ENCODE measurements at places on chromosomes 5 and 9.

GRCh38 chr5:149796030-149796429 lies 65.9 kb downstream of the PPARGC1B start:
- no peak overlapping the region for H3K27ac ChIP-seq
- H3K4me3 ChIP-seq = no peak overlapping the region
- DNase-seq = no peak
- H3K36me3 ChIP-seq = no peaks in the 10 kb centered on the region
- H3K4me1 ChIP-seq = no peaks in the 10 kb centered on the region

DNA sequence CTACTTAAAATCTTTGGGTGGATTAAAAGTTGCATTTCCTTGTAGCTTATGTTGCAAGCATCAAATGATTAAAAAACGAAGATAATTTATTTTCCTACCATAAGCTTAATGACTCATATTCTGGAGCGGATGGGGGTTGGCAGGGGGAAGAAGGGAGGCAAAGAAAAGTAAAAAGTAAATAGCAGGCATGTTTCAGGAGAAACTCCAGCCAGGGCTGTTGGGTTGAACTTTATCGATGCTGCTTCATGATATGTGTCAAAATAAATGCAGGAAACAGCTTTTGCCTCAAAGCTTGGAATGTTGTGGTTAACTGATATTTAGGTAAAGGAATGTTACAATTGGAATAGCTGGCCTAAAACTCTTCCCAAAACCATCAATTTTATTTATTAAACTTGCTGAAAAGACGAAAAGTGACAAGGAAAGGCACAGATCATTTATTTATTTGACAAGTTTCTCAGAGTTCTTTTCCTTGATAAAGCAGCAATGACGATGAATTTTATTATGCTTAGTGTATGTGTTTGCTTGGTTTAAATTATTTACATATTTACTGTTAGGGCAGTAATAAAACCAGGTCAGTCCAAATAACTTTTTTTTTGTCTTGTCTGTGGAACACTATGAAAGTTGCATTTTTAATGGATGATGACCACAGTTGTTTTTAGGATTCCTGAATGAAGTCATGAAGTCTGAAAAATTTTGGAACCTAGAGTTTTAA lies 177.9 kb downstream of the PCSK1 start:
- no peaks in the 10 kb centered on the region for H3K36me3 ChIP-seq
- no peak overlapping the region for H3K4me3 ChIP-seq
- no peak overlapping the region for H3K27ac ChIP-seq
- H3K27me3 ChIP-seq = no peaks in the 10 kb centered on the region
- DNase-seq = no peak

DNA sequence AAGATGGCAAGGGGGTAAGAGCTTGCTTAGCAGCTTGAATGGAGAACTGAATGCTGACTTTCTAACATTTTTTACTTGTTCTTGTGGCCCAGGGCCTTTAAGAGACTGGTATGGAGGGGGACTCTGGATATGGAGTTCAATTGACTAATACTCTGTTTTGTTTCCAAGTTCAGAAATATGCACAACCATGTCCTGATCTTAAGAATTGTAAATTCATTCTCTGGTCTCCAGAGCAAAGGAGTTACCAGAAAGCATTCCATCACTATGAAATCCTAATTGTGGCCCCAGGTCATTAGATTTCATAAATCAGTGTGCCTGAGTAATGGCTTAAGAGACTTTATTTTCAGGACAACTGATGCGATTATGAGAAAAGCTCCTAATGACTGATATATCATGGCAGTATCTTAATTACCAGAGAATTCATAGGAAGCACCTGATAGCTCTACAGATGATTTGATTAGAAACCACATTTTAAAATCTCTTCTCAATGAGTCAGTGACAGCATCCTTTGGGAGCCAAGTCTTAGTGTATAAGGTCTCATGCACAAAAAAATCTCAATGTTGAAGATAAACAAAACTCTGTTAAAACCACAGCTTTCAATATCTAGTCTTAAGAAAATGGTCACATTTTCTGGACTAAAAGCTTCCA lies 613.6 kb upstream of the KLF4 start:
- H3K4me1 ChIP-seq = no peaks in the 10 kb centered on the region
- DNase-seq = no peak
- no peaks in the 10 kb centered on the region for H3K27me3 ChIP-seq

DNA sequence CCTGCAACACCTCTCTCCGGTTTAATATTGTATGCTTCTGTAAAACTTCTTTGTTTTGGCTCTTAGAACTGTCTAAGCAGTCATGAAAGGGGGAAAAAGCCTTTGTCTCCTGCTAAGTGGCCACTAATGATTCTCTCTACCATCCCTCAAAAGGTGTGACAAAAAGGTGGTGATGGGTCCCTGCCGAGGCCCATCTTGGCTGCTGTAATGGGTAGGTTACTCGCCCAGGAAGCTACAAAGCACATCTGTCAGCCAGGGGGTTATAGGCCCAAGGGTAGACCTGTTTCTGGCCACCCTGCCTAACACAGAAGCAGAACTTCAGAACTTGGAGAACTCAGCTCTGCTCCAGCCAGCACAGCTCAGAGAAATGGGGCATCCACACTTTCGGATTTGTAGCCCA lies 1.6 kb downstream of the FAM219A start:
- H3K36me3 ChIP-seq = no peaks in the 10 kb centered on the region
- peaks cover 54% of the 10 kb centered on the region for H3K4me1 ChIP-seq
- no peak for DNase-seq
- H3K27me3 ChIP-seq = peaks cover 13% of the 10 kb centered on the region
- H3K4me3 ChIP-seq = peak overlapping the region; percentile 89
- no peak overlapping the region for H3K27ac ChIP-seq

- no peak overlapping the region for H3K4me3 ChIP-seq
- H3K4me1 ChIP-seq = no peaks in the 10 kb centered on the region
- H3K27ac ChIP-seq = no peak overlapping the region
- DNase-seq = no peak
- H3K36me3 ChIP-seq = no peaks in the 10 kb centered on the region
Observed at GRCh38 chr5:84218546-84218945, 166.1 kb downstream of the EDIL3 start.

GRCh38 chr9:2227144-2227867 lies 212.2 kb downstream of the SMARCA2 start:
- no peaks in the 10 kb centered on the region for H3K27me3 ChIP-seq
- no peak for DNase-seq
- H3K27ac ChIP-seq = no peak overlapping the region
- H3K4me3 ChIP-seq = no peak overlapping the region
- H3K36me3 ChIP-seq = no peaks in the 10 kb centered on the region

- no peaks in the 10 kb centered on the region for H3K36me3 ChIP-seq
- peaks cover 12% of the 10 kb centered on the region for H3K4me1 ChIP-seq
- H3K27me3 ChIP-seq = peaks cover 13% of the 10 kb centered on the region
- no peak overlapping the region for H3K4me3 ChIP-seq
- no peak for DNase-seq
Observed at GRCh38 chr5:154174091-154174490, 16.4 kb upstream of the GALNT10 start.

- no peaks in the 10 kb centered on the region for H3K27me3 ChIP-seq
- peaks cover 5% of the 10 kb centered on the region for H3K4me1 ChIP-seq
- no peak for DNase-seq
- H3K36me3 ChIP-seq = no peaks in the 10 kb centered on the region
- H3K4me3 ChIP-seq = no peak overlapping the region
Observed at GRCh38 chr9:112850840-112851239, 39.8 kb downstream of the SLC46A2 start.

GRCh38 chr9:3732077-3733038 lies 206.6 kb upstream of the RFX3 start:
- H3K36me3 ChIP-seq = no peaks in the 10 kb centered on the region
- no peak overlapping the region for H3K27ac ChIP-seq
- peaks cover 27% of the 10 kb centered on the region for H3K4me1 ChIP-seq

DNA sequence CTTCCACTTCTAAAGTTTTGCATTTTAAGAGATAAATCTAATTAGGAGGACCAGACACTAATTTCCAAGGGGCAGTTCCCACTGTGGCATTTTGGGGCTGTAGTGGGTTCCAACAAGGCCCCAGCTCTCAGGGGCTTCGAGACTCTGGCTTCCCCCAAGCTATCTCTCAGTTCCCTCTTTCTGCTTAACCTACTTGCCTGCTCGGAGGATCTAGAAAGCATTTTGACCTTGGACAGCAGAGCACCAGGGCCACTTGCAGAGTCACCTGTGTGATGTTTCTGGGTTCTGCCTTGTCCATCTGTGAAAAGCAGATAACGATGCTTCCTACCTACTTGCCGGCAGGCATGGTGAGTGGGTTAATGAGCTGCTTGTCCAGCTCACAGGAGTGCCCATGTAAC lies 175.4 kb downstream of the MED10 start:
- H3K36me3 ChIP-seq = no peaks in the 10 kb centered on the region
- DNase-seq = no peak
- H3K27ac ChIP-seq = no peak overlapping the region
- H3K4me1 ChIP-seq = no peaks in the 10 kb centered on the region

DNA sequence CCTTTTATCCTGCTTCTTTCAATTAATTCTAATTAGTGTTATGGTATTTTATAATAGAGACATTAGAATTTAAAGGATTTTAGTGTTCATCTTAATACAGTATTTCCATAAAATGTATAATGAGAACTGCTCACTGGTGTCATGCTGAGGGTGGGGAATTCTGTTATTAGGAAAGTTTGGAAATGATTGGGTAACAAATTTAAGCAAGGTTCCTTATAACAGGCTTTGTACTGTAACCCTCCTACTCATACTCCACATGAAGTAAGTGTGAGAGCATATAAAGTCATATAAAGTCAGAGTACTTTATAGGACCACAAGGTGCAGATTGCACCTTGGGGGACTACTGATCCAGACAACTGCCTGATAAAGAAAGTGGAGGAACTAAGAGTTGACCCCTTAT lies 42.2 kb downstream of the SV2C start:
- H3K27ac ChIP-seq = no peak overlapping the region
- no peak overlapping the region for H3K4me3 ChIP-seq
- H3K27me3 ChIP-seq = peaks cover 15% of the 10 kb centered on the region
- no peaks in the 10 kb centered on the region for H3K36me3 ChIP-seq
- no peaks in the 10 kb centered on the region for H3K4me1 ChIP-seq

GRCh38 chr5:180153099-180153498 lies 55.9 kb downstream of the RASGEF1C start:
- DNase-seq = no peak
- H3K4me1 ChIP-seq = no peaks in the 10 kb centered on the region
- H3K36me3 ChIP-seq = peaks cover 4% of the 10 kb centered on the region
- no peak overlapping the region for H3K4me3 ChIP-seq

DNA sequence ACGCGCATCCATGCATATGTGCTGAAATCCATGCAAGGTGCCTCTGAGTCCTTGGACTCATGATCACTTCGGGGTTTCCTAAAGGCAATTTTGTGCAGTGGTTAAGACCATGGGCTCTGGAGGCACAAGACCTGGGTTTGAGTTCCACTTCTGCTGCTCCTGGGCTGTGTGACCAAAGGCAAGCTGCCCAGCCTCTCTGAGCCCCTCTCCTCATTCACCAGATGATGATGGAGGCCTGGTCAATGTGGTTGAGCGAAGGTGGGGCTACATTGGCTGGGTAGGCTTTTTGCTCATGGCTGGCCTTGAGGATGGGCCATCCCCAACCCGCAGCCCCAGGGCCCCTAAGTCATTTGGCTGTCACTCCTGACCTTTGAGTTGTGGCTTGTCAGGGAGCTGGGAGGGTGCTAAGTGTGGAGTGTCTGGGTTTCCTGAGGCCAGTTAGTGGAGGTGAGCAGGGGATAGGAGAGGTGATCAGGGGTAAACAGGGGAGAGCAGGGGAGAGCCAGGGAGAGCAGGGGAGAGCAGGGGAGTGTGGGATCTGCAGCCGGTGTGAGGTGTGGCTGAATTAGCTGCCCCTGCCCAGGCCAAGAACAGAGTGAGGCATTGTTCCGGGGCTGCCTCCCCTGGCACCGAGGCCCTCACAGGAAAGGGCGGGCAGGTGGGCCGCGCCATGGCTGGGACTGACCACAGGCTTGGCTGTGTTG lies 64.6 kb upstream of the SYNPO start:
- no peak overlapping the region for H3K27ac ChIP-seq
- no peak for DNase-seq
- no peaks in the 10 kb centered on the region for H3K4me1 ChIP-seq
- H3K36me3 ChIP-seq = no peaks in the 10 kb centered on the region

DNA sequence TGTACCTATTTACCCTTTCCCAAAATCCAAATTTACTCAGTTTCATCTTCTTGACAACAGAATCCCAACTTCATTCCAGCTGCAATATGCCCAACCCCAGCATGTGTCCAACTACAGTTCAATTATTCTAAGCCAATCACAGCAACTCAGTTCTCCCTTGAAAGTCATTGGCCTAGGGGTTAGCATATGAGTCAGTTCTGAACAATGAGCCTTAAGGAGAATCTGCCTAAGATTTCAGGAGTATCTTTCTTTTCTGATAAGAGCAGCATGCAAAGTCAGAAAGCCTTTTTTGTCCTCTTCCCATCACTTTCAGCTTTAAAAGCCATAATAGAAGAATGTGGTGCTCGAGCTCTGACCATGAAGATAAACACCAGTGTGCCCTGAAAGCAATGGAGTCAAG lies 44.4 kb upstream of the RASGRF2 start:
- peaks cover 4% of the 10 kb centered on the region for H3K36me3 ChIP-seq
- no peak for DNase-seq
- H3K4me3 ChIP-seq = no peak overlapping the region
- no peaks in the 10 kb centered on the region for H3K27me3 ChIP-seq

DNA sequence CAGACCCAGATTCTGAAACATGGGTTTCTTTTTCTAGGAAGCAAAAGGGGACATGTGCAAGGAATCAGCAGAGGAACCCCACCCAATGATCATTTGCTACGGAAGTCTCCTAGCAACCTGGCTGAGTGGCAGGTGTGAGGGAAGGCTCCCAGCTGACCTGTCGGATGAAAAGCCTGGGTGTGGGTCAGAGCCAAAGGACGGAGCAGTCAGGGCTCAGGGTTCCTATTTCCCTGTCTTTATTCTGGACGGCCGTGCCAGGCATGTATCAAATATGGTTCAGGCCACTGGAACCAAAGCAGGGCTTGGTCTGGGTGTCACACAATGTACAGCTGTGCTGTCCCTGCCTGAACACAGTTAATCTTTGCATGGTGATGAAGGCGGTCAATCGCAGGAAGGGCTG lies 20.1 kb downstream of the STK10 start:
- no peaks in the 10 kb centered on the region for H3K27me3 ChIP-seq
- no peak overlapping the region for H3K27ac ChIP-seq
- no peak overlapping the region for H3K4me3 ChIP-seq
- H3K36me3 ChIP-seq = peaks cover 69% of the 10 kb centered on the region
- H3K4me1 ChIP-seq = peaks cover 76% of the 10 kb centered on the region

DNA sequence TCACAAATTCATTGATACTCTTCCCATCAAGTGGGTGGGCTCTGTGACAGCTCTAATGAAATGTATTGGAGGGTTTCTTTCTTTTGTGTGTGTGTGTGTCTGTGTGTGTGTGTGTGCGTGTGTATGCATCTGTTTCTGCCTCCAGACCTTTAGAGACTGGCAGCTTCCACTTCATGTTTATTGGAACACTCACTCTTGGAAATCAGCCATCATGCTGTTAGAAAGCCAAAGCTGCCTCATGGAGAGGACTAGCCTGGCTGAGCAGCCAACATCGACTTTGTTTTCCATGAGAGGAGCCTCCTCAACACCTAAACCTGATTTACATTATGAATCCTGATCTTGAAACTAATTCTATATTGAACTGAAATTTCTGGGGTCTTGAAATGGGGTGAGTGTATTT lies 128.5 kb upstream of the FAM174A start:
- H3K4me3 ChIP-seq = no peak overlapping the region
- H3K36me3 ChIP-seq = no peaks in the 10 kb centered on the region
- H3K4me1 ChIP-seq = no peaks in the 10 kb centered on the region
- no peak overlapping the region for H3K27ac ChIP-seq

- DNase-seq = no peak
- H3K36me3 ChIP-seq = peaks cover 74% of the 10 kb centered on the region
- peaks cover 10% of the 10 kb centered on the region for H3K4me1 ChIP-seq
Observed at GRCh38 chr9:71743882-71744281, 24.4 kb downstream of the CEMIP2 start.

All from activated CD4-positive, alpha-beta memory T cell treated with anti-CD3 and anti-CD28 coated beads, Interleukin-2, amount 10 ng/mL, durations not matched to agents 7 days and 5 days (primary cell).